Activated T-cell treated with anti-CD3 and anti-CD28 coated beads for 4 hours (primary cell): ENCODE measurements at places on chromosomes 2 and 18.

DNA sequence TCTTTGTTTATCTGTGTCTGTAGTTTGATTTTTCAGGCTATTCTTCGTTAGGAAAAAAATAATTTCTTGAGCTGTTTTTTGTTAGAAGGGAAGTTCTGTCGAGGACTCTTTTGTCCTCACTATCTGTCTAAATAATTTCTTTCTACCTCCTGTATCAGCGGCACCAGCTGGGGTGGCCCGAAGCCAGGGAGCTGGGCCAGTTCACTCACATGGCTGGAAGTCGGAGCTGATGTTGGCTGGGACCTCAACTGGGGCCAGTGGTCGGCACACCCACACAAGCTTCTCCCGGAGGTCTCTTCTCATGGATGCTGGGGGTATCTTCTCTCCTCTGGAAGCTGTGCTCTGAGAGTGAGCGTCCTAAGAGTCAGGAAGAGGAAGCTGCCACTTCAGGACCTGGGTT, 8.0 kb upstream of the PDIA6 start:
- no peak for DNase-seq

DNA sequence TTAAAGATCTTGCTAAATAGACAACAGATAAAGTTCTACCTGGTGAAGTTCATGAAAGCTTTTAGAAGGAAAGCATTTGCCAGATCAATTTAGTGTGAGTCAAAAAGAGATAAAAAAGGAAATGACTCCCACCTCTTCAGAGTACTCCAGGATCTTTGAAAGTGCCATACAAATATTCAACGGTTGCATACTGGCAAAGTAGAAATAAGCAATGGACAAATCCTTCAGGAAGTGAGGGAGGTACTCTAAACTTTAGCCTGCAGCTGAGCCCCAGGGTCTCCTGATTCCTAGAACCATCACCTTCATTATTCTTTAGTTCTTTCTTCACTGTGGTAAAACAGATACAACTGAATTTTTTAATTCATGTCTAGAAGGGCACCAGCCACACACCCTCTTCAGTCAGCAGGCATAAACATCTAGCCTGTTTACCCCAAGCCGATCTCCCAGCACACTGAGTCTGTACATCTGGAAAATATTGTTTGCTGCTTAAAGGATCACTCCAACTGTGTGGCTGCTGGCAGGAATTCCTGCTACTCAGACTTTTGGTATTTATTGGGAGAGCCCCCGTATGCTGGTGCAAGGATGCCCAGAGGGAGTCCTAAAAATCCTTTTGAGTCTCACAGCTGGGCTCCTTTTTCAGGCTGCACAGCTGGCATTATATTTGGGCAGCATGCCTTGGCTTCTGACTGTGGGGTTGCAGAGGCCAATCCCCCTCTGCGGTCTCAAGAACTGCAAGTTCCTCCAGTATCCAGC, 72.3 kb upstream of the SESTD1 start:
- no peak for DNase-seq

DNA sequence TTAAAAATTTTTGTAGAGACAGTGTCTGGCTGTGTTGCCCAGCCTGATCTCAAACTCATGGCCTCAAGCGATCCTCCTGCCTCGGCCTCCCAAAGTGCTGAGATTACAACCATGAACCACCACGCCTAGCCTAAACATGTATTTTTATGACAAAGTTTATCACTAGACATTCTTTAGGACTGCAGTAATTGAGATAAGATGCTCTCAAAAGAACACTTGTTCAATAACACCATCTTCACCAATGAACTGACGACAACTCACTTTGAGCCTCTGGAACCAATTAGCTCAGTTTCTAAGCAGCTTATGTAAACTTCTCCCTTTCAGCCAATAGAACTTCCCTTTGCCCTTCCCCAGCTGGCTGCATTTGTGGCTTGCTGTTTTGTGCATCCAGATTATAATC, 15.3 kb upstream of the PPP4R1 start:
- no peak for DNase-seq

GRCh38 chr18:76452357-76452756, 42.7 kb downstream of the ZNF516 start:
- no peak for DNase-seq

GRCh38 chr2:42435628-42436027, 58.2 kb downstream of the KCNG3 start:
- no peak for DNase-seq

- no peak for DNase-seq
Measured at GRCh38 chr2:180314086-180314485, 307.0 kb upstream of the CWC22 start.

GRCh38 chr2:167761465-167762136, 485.8 kb downstream of the STK39 start:
- no peak for DNase-seq
